Mesenteric fat pad (tissue), 1 donor: ENCODE measurements at places on chromosomes 4 and X. TPM values are rescaled to one million over a fixed set of nuclear protein-coding genes. Genes with fewer than 3 reads are reported as not detected.

PPBP gene
- total RNA-seq: 1.3 TPM

PDCL2 gene
- total RNA-seq: not detected

CUL4B gene
- total RNA-seq: 35.9 TPM

CACNA1F gene
- not detected for total RNA-seq

C4orf51 gene
- total RNA-seq: not detected

IL1RAPL2 gene
- not detected for total RNA-seq

POF1B gene
- 0.32 TPM for total RNA-seq

SPANXC gene
- not detected for total RNA-seq

NALF2 gene
- total RNA-seq: 0.32 TPM

POU3F4 gene
- not detected for total RNA-seq

AADAT gene
- total RNA-seq: 2.0 TPM

LGI2 gene
- 6.1 TPM for total RNA-seq

XG gene
- 3.4 TPM for total RNA-seq

OTOP1 gene
- not detected for total RNA-seq

PPP1R2C gene
- total RNA-seq: not detected
